Activated CD8-positive, alpha-beta memory T cell treated with anti-CD3 and anti-CD28 coated beads for 1 hour (primary cell): ENCODE measurements at places on chromosomes 13 and 19.

GRCh38 chr19:11942843-11943108 is 17.9 kb downstream of the ZNF700 start:
- no peak for DNase-seq

DNA sequence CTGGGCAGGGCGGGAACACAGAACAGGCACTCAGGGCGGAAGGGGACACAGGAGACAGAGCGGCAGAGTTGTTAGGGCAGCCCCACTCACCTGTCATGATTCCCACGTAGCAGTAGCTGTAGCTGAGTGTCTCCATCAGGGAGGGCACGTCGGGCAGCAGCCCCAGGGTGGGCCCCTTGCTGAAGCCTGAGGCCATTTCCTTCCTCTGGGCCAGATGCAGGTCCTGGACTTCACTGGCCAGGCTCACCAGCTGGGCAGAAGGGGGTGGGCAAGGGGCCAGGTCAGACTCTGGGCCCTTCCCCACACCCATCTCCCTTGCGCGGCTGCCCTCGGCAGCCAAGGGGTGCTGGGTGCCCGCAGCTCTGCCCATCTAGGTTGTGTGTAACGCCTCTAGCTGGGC is 5.9 kb downstream of the MBOAT7 start:
- DNase-seq, result no peak

GRCh38 chr19:55229789-55230182 is 1.2 kb upstream of the TMEM86B start:
- DNase-seq, result no peak

GRCh38 chr19:34171877-34172660 is at the start of gene LSM14A:
LSM14A (plus strand) TSS chr19:34172504; CDS start chr19:34172643, 139 bp downstream.
- DNase-seq, result peak; percentile 76

- no peak for DNase-seq
Measured at GRCh38 chr19:48194041-48194843, 23.8 kb downstream of the ZSWIM9 start.

DNA sequence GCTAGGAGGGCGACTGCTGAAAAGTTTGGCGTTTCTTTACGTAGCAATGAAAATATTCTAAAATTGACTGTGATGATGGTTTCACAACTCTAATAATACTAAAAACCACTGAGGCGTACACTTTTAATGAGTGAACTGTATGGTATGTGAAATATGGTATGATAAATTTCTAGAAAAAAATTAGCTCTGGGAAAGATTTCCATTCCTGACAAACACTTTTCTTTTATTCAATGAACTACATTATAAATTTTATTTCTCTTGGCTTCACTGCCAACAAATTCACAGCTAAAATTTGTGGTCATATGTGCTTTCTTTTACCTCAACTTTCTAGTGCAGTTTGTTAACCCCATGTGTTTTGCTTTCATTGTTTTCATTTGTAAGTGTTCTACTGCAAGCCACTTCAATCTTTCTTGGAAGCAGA is 11.1 kb downstream of the ZC3H13 start:
- no peak for DNase-seq

DNA sequence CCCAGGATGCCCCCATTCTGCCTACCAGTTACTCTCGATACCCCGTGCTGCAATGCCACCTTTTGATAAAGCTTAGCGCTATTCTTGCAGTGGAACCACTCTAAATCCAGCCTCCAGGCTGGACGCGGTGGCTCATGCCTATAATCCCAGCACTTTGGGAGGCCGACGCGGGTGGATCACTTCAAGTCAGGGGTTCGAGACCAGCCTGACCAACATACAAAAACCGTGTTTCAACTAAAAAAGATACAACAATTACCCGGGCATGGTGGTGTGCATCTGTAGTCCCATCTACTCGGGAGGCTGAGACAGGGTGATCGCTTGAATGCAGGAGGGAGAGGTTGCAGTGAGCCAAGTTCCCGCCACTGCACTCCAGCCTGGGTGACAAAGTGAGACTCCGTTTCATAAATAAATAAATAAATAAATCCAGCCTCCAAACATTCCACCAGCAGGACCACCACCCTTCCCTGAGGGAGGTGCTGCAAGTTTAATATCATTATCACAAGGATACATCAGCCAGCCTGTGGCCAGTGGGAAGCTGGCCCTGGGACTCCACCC is 27.7 kb downstream of the CYP2B6 start:
- DNase-seq, result no peak

GRCh38 chr13:97246596-97247158 is 24.5 kb downstream of the MBNL2 start:
- DNase-seq, result no peak

GRCh38 chr19:4983346-4984105 is 14.6 kb downstream of the KDM4B start:
- no peak for DNase-seq

GRCh38 chr13:54611390-54611789 is 1582.8 kb downstream of the OLFM4 start:
- DNase-seq, result no peak
